ENCODE measurements at places on chromosomes 1 and 21.
A peak's percentile ranks its signal among the peaks of the same experiment; 100 is the strongest.

DNA sequence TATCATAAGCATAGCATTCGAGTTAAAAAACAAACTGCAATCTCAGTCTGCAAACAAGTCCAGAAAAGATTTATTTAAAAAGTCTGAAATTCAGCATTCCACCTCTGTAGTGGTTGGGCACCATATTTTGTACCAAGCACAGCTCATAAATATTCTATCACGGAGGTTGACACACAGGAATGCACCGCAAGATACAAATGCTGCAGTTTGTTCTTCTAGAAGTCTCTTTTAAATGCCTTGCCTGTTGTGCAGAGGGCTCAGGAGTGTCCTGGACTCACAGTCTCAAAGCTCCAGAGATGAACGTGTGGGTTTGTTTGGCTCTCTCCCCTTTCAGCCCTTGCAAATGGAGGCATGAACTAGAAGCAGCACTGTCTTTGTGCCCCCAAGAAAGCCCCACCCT, 212.4 kb upstream of the USP24 start:
- no peaks in the 10 kb centered on the region for H3K4me1 ChIP-seq
- no peak for DNase-seq
- no peak overlapping the region for H3K27ac ChIP-seq
- no peak overlapping the region for H3K4me3 ChIP-seq
- no peaks in the 10 kb centered on the region for H3K36me3 ChIP-seq

GRCh38 chr21:33132054-33132453, 62.1 kb downstream of the OLIG1 start:
- H3K27ac ChIP-seq = no peak overlapping the region
- no peak for DNase-seq
- peaks cover 35% of the 10 kb centered on the region for H3K27me3 ChIP-seq
- H3K36me3 ChIP-seq = no peaks in the 10 kb centered on the region
- H3K4me1 ChIP-seq = peaks cover 5% of the 10 kb centered on the region

DNA sequence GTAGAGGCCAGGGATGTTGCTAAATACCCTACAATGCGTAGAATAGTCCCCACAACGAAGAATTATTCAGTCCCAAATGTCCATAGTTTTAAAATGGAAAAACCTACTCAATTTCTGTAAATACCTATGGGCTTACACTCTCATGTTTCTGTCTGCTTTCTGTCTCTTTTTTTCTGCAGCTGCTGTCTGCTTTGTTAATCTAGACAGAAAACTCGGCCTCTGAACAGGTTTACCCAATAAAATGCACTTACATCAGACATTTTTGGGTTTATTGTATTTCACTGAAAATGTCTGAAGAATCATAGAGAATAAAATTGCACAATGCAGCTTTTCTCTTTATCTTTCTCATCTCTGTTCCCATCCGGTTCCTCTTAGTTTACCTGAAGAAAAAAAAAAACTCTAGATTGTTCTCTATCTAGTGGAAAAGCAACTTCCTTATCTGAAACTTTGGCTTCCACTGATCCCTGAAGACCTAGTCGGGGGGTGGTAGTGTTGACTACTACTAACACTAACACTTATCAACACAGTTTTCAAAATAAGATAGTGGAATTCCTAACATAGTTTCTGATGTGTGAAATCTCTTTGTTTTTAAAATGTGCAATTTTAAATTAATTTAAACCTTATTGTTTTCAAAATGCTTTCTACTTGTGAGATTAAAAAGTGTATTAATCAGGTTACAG, 76.9 kb upstream of the CCDC190 start:
- no peak overlapping the region for H3K27ac ChIP-seq
- H3K4me1 ChIP-seq = no peaks in the 10 kb centered on the region
- no peaks in the 10 kb centered on the region for H3K36me3 ChIP-seq
- DNase-seq = no peak

- no peaks in the 10 kb centered on the region for H3K4me1 ChIP-seq
- no peaks in the 10 kb centered on the region for H3K36me3 ChIP-seq
- no peak overlapping the region for H3K4me3 ChIP-seq
- DNase-seq = no peak
- H3K27ac ChIP-seq = no peak overlapping the region
- no peaks in the 10 kb centered on the region for H3K27me3 ChIP-seq
Measured at GRCh38 chr1:73627723-73628122, 570.3 kb downstream of the LRRIQ3 start.

GRCh38 chr1:13753636-13754402, 53.8 kb downstream of the PRDM2 start:
- H3K27me3 ChIP-seq = no peaks in the 10 kb centered on the region
- H3K4me1 ChIP-seq = peaks cover 79% of the 10 kb centered on the region
- DNase-seq = no peak
- H3K4me3 ChIP-seq = peak overlapping the region; percentile 32
- H3K36me3 ChIP-seq = peaks cover 63% of the 10 kb centered on the region

- H3K36me3 ChIP-seq = peaks cover 10% of the 10 kb centered on the region
- peaks cover 27% of the 10 kb centered on the region for H3K4me1 ChIP-seq
- H3K27me3 ChIP-seq = peaks cover 5% of the 10 kb centered on the region
- DNase-seq = no peak
Measured at GRCh38 chr1:10694274-10694632, 102.2 kb downstream of the CASZ1 start.

DNA sequence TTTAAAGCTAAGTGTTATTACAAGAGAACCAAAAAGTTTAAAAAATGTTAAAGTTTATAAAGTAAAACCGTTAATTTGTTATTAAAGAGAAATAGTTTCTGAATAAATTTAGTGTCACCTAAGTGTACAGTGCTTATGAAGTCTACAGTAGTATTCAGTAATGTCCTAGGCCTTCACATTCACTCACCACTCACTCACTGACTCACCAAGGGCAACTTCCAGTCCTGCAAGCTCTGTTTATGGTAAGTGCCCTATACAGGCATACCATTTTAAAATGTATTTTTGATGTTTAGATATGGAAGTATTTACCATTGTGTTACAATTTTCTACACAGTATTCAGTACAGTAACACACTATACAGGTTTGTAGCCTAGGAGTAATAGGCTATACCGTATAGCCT, 60.1 kb upstream of the GCLM start:
- peaks cover 6% of the 10 kb centered on the region for H3K27me3 ChIP-seq
- no peaks in the 10 kb centered on the region for H3K36me3 ChIP-seq
- DNase-seq = no peak
- no peak overlapping the region for H3K27ac ChIP-seq
- H3K4me3 ChIP-seq = no peak overlapping the region

- H3K36me3 ChIP-seq = no peaks in the 10 kb centered on the region
- no peak for DNase-seq
- H3K27me3 ChIP-seq = peaks cover 34% of the 10 kb centered on the region
- H3K4me3 ChIP-seq = no peak overlapping the region
Measured at GRCh38 chr21:45410151-45410864, 5.3 kb downstream of the COL18A1 start.

- no peak for DNase-seq
- peak within 1 kb of the TSS; percentile 78 for H3K4me3 ChIP-seq
- no peak within 1 kb of the TSS for H3K27ac ChIP-seq
- peaks cover 8% of the 10 kb centered on the region for H3K4me1 ChIP-seq
- H3K27me3 ChIP-seq = peaks cover 34% of the 10 kb centered on the region
- no peaks in the 10 kb centered on the region for H3K36me3 ChIP-seq
Measured at GRCh38 chr1:32900956-32901822, at the start of gene TMEM54. TSS of gene TMEM54 (minus strand) at chr1:32901389. CDS start at chr1:32901238, 151 bp downstream.
